ENCODE measurements at places on chromosomes 2 and 18. TPM values are rescaled to one million over a fixed set of nuclear protein-coding genes. Genes with fewer than 3 reads are reported as not detected.

Gene SERPINB13
- 0.20 TPM for total RNA-seq

Gene CTDP1
- 21.4 TPM for total RNA-seq

Gene DPY30
- 78.2 TPM for total RNA-seq

Gene BOLL
- not detected for total RNA-seq

Gene SAG
- total RNA-seq: not detected

Gene SNTG2
- 1.8 TPM for total RNA-seq

Gene CNRIP1
- total RNA-seq: 13.6 TPM

Gene NPHP1
- total RNA-seq: 17.1 TPM

Gene RNF144A
- total RNA-seq: 25.3 TPM

Gene FOXI3
- total RNA-seq: not detected

Gene DUSP2
- 4.4 TPM for total RNA-seq

Gene SNRPD1
- total RNA-seq: 37.0 TPM

Gene SLC5A7
- total RNA-seq: 0.48 TPM

Gene RNF125
- 9.2 TPM for total RNA-seq

Gene CNDP1
- not detected for total RNA-seq

Gene BCL11A
- 7.6 TPM for total RNA-seq

Gene SEMA4F
- total RNA-seq: 9.6 TPM

Gene DLGAP1
- 11.8 TPM for total RNA-seq

Gene MYCN
- 5.2 TPM for total RNA-seq
